ENCODE measurements at places on chromosomes 7 and 10.

GRCh38 chr10:74071157-74071556 is 73.2 kb downstream of the VCL start:
- DNase-seq = no peak

DNA sequence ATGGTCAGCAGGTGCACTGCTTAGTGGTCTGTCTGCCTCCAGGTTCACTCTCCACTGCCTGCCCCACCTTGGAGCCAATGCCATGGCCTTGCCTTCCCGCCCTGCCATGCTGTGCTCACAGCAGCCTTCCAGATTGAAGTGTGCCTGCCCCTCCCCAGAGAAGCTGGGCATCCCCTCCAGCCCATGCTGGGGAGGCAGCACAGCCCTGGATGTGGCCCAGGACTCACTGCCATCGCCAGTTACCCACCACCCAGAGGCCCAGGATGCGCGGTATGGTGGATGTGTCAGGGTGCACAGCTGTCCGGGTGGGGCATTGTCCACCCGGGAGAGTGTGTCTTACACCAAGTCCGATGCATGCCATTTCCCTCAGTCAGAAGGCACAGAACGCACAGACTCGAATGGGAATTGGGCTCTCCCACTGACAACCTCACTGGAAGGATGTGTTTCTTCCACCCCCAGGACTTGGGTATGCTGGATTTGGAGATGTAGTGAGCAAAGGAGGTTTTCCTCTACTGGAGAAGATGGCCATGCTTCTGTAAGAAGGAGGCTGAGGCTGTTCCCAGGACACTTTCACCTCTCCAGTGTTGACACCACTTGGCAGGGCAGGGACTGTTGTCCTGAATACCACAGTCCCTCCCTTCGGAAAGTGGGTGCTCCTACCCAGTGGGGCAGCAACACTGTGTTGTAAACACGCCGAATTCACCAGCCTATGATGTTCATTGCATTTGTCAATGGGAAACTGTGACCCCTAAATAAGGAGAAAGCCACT is 122.0 kb downstream of the ADARB2 start:
- no peak for DNase-seq

DNA sequence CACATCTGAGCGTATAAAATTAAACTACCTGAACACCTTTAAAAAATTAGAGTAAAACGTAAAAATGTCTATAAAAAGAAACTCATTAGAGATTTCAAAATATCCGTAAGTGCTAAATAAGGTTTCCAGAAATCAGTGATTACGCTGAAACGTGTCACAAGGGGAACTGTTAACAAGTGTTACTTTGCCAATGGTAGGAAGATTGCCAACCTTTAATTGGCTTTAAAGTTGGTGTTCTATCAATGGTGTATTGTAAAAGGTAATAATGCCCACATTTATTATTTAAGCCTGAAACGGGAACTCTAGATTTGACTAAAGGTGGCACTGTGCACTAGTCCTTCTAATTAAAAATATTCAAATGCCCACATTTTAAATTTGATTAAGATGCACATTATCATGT is 37.8 kb upstream of the HIBADH start:
- no peak for DNase-seq

DNA sequence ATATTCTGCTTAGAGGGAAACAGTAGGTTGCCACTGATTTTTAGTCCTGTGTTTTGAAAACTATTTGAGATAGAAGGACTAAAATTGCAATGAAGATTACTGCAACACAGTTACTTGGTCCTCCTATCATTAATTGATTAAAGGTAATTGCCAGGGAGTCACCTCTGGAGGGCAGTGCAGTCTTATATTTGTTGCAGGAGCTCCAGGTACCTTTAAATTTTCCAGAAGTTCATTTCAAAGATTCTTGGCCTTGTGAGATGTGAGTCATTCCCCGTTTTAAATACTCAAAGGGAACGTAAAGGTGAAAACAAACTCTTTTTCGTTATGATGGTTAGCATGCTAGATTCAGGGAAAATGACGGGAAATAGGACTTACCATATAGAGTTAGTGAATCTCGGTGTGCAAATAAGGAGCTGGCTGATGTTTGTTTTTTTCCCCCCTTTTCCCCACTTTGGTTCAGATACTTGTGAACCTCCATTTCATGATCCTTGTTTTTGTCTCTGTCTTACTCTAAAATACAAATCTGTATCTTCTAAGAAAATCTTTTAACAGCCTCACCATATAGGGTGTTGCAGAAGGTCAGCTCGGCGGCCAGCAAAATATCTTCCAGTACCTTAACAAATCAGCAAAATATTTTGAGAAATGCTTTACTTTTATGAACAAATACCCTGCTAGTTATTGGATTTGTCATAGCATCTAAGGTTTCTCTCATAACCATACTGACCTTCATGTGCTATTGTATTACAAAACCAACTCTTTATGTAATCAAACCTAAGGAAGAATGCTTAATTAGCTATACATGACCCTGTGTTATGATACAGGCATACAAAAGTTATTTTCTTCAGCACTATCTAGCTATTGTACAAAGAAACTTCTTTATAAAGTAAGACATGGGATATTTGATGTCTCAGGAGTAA is 143.0 kb upstream of the HDAC9 start:
- peak; percentile 41 for DNase-seq

GRCh38 chr10:89398003-89398749 is 5.8 kb downstream of the IFIT1 start:
- DNase-seq = no peak

Measured in activated naive CD4-positive, alpha-beta T cell treated with anti-CD3 and anti-CD28 coated beads for 36 hours (primary cell).